ENCODE measurements at places on chromosomes 13 and 19.

DNA sequence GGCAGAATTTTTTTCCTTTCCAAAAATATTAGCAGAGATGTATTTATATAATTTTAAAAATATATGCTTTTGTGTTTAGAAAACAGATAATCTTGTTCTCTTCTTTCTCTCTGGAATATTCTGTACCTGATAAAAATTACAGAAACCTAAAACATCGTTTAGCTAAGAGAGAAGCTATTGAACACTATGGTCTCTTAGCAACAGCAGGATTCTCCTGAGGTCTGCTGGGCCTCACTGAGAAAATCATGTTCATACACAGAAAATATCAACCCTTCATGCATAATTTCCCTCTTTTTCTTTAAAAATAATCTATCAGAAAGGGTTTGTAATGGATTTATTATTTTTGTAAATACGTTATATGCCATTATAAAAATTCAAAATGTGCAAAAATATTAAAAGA is 242.2 kb downstream of the DCLK1 start:
- no peak for DNase-seq

DNA sequence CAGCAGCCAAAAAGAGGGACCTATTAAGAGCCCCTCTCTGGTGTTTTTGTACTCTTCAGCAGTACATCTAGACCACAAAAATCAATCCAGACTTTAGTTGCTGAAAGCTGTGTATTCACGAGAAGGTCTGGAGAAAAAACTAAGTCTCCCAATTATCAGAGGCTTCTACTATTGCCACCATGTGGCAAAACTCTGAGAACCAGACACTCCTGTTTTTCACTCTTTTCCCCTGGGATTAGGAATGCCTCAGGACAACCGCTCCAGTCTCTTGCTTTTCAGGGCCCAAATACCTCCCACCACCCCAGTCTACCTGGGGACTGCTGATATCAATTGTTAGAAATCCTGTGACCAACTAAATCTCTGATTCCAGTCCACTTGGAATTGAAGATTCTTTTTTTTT is 30.1 kb upstream of the OBI1 start:
- no peak for DNase-seq

DNA sequence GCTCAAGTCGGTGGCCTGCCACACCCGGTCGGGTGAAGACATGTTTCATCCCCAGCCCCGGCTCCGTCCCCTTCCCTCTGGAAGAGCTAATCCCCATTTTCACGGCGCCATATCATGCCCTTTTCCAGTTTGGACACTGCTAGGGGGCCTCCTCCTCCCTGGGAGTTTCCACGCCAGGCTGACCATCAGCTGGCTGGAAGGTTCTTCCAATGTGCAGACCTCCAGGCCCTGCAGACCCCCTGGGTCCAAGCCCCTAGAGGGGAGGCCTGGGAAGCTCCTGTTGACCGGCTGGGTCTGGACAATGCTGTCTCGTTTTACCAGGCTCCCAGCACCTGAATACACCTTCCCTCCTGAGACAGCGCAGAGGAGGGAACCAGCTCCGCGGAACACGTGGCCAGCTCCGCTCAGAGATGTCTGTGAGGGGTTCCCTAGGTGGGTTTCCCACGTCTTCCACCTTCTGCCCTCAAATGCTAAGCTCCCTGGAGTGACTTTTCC is 44.7 kb upstream of the RANBP3 start:
- DNase-seq: no peak

- DNase-seq: no peak
Measured at GRCh38 chr13:23956106-23956505, 58.8 kb upstream of the C1QTNF9B start.

DNA sequence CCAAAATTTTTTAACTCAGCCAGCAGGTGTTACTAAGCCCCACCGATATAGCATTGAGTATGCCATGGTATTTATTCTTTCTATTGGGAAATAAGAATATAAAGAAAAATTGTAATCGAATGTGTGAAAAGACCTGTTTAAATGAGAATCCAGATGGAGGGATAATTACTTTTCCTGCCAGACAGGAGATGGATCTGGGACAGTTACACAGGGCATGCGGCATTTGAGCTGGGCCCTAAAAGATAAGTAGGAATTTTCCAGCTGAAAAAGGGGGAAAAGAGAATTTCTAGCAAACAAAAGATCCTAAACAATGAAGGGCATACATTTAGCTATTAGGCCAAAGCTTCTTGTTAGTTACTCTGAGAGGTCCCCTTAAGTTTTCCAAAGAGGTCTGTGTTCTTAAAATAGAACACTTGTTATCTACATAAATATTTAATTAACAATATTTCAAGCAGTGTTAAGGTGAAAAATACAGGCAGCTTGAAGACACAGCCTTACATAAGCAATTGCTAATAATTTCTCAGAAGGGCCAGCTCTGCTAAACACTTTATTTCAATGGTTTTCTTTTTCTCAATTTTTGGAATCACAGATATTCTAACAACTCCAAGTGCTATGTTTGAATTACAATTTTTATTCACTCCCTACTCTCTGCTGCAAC is 63.7 kb downstream of the TBC1D4 start:
- no peak for DNase-seq
